Prostate gland (tissue), 2 donors: ENCODE measurements at places on chromosomes 1 and 21. TPM values are rescaled to one million over a fixed set of nuclear protein-coding genes. Genes with fewer than 3 reads are reported as not detected.

Gene FCRL2
- not detected for total RNA-seq

Gene EIF4G3
- 81.1 TPM for total RNA-seq

DNA sequence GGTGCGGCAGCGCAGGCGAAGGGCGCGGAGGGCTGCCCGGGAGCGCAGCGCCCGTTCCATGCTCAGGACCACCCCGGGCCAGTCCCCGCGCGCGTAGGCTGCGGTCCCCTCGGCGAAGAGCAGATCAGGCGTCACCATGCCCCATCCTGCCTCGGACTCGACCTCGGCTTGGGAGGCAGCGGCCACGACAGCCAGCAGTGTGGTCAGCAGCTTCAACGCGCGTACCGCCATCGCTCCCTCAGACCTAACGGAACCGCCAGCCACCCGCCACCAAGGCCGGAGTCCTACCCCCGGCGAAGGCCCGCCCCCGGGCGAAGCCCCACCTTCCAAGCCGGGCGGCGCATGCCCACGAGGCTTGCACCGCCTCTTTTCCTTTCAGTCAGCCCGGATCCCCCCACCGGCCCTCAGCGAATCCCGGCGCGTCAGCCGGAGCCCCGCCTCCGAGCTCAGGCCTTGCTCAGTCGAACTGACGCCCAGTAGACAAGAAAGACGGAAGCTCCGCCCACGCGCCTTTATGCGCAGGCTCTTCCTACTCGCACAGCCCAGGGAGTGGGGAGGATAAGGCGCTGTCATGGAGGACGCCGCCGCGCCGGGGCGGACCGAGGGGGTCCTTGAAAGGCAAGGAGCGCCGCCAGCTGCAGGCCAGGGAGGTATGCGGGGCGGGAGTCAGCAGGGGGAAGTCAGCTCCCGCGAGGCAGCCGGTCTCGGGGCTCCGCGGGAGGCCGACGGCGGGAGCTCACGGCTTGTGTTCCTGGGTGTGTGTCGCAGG lies at the start of the genes C1orf50 and P3H1:
Gene C1orf50 (plus strand): TSS at position 509 of the 769 bp plus-strand sequence. CDS start 63 bp downstream, at position 572.
Gene P3H1 (minus strand): TSS at position 288 of the 769 bp plus-strand sequence. CDS start 57 bp downstream, at position 231.
- DNase-seq = peak; percentile 100

GRCh38 chr1:54845772-54846171 lies 41.2 kb downstream of the DHCR24 start:
- no peak for DNase-seq
